ELR (cell line): ENCODE measurements at places on chromosomes 16 and 17.

GRCh38 chr17:63881935-63882601 is at the start of gene GH2:
Gene GH2 (minus strand): TSS chr17:63881944. CDS start chr17:63881801, 143 bp downstream.
- peak; percentile 78 for DNase-seq

DNA sequence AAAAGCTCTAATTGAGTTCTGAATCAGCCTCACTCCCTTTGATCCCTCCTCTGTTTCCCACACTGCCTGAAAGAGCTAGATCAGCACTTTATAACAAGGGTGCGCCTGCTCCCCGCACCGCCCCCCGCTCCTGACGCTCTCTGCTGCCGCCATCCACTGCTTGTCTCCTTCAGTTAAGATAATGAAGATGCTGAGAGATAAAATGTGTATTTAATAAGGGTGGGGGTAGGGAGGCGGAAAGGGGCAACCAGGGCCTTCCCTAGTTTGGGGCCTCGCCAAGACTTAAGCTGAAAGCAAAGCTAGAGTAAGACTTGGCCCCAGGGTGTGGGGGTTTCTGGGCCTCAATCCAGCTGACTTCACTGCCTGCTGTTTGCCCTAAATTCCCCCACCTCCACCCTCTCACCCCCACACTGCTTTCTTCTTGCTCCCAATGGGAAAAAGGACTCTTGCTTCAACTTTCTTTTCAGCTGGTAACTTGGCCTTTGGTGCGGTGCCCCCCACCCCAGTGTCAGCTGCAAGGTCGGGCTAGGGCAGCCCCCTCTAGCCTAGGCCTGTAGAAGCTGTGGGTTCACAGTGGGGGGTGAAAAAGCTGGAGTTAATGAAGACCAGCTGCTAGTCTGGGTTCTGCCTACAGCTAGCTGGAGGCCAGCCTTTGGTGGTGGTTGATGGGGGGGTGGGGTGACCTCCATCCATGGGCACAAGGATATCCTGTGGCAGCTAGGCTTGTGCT is 1.8 kb upstream of the RARA start:
- DNase-seq, result no peak

DNA sequence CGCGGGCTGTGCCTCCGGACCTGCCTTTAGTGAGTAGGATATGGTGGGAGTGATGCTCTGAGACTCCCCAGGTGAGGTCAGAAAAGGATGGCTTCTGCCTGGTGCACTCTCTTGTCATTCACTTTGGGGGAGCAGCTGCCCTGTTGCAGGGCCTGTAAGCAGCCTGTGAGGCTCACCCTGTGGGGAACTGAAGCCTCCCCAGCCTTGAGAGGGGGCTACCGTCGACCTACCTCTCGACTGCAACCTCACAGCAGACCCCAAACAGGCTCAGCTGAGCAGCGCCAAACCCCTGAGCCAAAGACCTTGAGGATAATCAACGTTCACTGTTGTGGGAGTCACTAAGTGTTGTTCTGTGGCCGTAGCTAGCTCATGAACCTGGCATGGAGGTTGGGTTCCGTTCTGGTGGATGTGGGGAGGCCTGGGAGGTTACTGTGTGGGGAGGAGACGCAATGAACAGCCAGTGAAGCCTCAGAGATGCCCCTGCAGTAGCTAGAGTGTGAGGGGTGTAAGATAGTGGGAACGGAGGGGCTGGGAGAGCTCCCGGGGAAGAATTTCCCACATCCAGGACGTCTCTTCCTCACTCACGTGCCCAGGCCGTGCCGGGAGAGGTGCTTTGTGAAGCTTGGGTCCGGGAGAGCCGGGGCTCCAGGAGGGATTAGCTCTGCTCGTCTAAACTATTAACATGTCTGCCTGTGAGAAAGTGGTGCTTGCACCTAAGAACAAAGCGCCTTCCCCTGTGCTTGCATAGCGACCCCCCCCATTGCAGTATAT is 38.8 kb downstream of the METRNL start:
- no peak for DNase-seq

- DNase-seq, result no peak
These were observed 18.1 kb downstream of the CACNA1H start for GRCh38 chr16:1171001-1171400.

GRCh38 chr16:5065813-5066212 is at the start of gene C16orf89:
Gene C16orf89 (minus strand): TSS chr16:5065956. CDS start chr16:5065908, 48 bp downstream.
- DNase-seq, result no peak

GRCh38 chr17:67491009-67491680 is 114.1 kb downstream of the PITPNC1 start:
- DNase-seq, result peak; percentile 99

GRCh38 chr16:2026461-2027023 is at the start of gene NHERF2:
Gene NHERF2 (plus strand): TSS chr16:2026902. CDS start chr16:2027006, 104 bp downstream.
- peak; percentile 40 for DNase-seq

GRCh38 chr16:30902029-30902972 is 5.9 kb downstream of the CTF1 start:
- DNase-seq, result peak; percentile 78

DNA sequence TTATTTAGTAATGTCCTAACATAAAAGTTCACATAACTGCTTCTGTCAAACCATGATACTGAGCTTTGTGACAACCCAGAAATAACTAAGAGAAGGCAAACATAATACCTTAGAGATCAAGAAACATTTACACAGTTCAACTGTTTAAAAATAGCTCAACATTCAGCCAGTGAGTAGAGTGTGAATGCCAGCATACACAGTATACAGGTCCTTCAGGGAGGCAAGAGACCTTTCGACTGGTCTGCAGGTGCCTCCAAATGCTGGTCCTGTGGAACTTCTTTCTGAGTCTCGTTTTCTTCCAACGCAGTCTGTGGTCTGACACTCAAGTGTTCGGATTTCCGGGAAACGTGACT is 10.3 kb downstream of the MRPS23 start:
- DNase-seq, result no peak

DNA sequence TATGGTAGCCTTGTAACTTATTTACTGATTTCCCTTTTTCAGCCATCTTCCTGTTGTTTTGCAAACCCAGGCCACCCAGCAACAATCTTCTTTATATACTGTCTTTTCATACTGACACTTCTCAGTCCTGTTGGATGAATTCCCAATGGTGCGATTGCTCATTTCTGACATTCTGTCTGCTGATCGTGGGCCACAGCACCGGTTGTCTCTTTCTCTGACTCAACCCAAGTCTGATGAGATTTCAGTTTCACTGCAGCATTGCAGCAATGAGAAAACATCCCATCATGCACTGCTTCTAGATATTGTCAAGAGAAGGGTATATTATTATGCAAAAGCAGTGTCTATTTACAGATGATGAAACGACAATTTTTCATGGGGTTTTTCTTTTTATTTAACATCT is 349.2 kb upstream of the HSBP1 start:
- DNase-seq, result peak; percentile 70

- DNase-seq, result no peak
These were observed 65.0 kb downstream of the CRISPLD2 start for GRCh38 chr16:84884596-84885341.

GRCh38 chr17:43579566-43580140 is 33.5 kb upstream of the ETV4 start:
- peak; percentile 98 for DNase-seq

- no peak for DNase-seq
These were observed 110.9 kb upstream of the TOB1 start for GRCh38 chr17:50976951-50977472.

DNA sequence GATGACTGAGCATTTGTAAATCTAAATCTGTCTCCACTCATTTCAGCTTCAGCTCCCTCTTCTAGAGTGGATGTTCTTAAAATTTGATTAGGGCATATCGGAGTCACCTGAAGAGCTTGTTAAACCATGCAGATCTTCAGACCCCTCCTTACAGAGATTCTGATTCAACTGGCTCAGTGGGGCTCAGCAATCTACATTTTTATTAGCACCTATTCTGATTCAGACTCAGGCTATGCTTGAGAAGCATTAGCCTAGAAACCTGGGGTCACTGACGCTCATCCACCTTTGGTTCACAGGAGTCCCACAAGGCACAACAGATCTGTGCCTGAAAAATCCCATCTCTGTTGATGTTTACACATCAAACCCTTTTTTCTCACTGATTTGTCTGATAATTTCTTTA is 365.6 kb downstream of the GRIN2A start:
- DNase-seq, result no peak

- no peak for DNase-seq
These were observed 5.6 kb downstream of the TRIM65 start for GRCh38 chr17:75891022-75891604.

DNA sequence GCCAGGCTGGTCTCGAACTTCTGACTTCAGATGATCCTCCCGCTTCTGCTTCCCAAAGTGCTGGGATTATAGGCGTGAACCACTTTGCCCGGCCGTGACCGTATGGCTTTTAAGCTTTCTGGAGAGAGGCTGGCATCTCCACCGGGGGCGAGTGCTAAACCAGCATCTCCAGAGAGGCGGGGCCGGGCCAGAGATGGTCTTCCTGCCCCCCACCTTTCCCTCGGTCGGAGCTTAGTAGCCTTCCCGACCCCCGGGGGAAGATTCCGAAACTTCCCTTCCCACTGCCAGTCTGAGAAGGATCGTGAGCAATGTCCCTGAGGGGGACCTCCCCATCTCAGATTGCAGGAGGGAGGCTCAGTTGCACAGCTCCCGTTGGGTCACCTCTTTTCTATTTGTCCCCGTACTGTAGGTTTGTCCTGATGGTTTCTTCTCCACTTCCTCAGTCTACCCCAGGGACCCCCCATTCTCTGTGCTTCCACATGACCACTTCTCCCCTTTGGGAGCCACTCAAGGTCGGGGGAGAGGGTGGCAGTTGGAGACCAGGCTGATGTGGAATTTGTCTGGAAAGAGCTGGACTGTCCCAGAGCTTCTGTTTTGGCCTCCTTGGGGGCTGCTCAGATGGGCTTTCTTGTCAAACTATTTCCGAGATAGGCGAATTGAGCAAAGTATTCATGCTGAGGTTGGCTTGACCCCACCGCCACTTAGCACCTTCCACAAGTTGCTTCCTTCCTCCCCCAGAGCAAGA is 18.2 kb downstream of the IGF2BP1 start:
- DNase-seq, result no peak

GRCh38 chr17:4295686-4296085 is 31.9 kb upstream of the ANKFY1 start:
- no peak for DNase-seq
